Thymus (tissue), 14 donors: ENCODE measurements at places on chromosomes 13 and 19.

GRCh38 chr19:23914402-23915286 lies at the start of gene ZNF726:
ZNF726 (plus strand) TSS chr19:23914886; CDS start chr19:23914995, 109 bp downstream.
- peak; percentile 88 for DNase-seq
- no peaks in the 10 kb centered on the region for H3K27me3 ChIP-seq
- H3K4me1 ChIP-seq = no peaks in the 10 kb centered on the region
- H3K4me3 ChIP-seq = peak within 1 kb of the TSS; percentile 77

DNA sequence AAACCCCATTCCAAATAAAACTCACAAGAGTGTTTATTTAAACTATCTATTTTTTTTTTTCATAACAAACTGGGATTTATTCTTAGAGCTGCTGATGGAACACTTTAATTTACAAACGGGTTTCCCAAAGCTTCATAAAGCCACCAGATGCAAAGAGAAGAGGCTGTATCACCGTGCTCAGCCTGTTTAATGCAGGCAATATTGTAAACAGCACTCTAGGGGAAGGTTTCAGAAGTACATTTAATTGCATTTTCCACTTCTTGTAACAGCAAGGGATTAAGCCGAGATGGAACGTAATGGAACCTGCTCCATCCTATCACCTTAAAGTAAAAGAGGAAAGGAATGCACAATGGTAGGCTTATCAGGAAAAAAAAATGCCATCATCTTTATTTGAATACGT lies 550.6 kb upstream of the ARGLU1 start:
- no peaks in the 10 kb centered on the region for H3K36me3 ChIP-seq
- H3K4me1 ChIP-seq = no peaks in the 10 kb centered on the region
- no peak overlapping the region for H3K27ac ChIP-seq
- no peaks in the 10 kb centered on the region for H3K27me3 ChIP-seq

DNA sequence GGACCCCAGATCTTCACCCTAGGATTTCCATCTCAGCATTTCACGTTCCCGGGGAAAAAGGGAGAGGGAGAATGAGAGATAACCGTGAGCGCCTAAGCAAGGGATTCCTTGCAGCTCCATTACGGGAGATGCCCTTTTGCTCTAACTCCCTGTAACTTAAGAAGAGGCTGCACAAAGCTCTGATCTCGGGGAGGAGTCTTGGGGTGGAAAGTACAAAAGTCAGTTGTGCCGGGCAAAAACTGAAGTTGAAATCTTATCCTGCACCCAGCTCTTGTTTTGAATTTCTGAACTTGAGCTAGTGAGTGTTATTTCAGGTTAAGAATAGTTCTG lies 256.4 kb upstream of the SOX21 start:
- H3K4me1 ChIP-seq = no peaks in the 10 kb centered on the region
- no peak for DNase-seq
- H3K4me3 ChIP-seq = no peak overlapping the region
- H3K36me3 ChIP-seq = no peaks in the 10 kb centered on the region
- peaks cover 35% of the 10 kb centered on the region for H3K27me3 ChIP-seq
- H3K27ac ChIP-seq = no peak overlapping the region

- DNase-seq = peak; percentile 55
- H3K27me3 ChIP-seq = peaks cover 9% of the 10 kb centered on the region
- no peak overlapping the region for H3K27ac ChIP-seq
These were observed 15.3 kb upstream of the MAP1S start for GRCh38 chr19:17703824-17704463.

GRCh38 chr13:32284927-32285632 lies 30.1 kb downstream of the ZAR1L start:
- H3K27me3 ChIP-seq = no peaks in the 10 kb centered on the region
- H3K4me3 ChIP-seq = no peak overlapping the region
- no peak overlapping the region for H3K27ac ChIP-seq
- DNase-seq = no peak
- H3K4me1 ChIP-seq = no peaks in the 10 kb centered on the region
- H3K36me3 ChIP-seq = no peaks in the 10 kb centered on the region

- H3K4me1 ChIP-seq = no peaks in the 10 kb centered on the region
- no peak overlapping the region for H3K4me3 ChIP-seq
- no peak for DNase-seq
- no peaks in the 10 kb centered on the region for H3K27me3 ChIP-seq
- no peak overlapping the region for H3K27ac ChIP-seq
These were observed 196.5 kb downstream of the TEX29 start for GRCh38 chr13:111516712-111517640.

DNA sequence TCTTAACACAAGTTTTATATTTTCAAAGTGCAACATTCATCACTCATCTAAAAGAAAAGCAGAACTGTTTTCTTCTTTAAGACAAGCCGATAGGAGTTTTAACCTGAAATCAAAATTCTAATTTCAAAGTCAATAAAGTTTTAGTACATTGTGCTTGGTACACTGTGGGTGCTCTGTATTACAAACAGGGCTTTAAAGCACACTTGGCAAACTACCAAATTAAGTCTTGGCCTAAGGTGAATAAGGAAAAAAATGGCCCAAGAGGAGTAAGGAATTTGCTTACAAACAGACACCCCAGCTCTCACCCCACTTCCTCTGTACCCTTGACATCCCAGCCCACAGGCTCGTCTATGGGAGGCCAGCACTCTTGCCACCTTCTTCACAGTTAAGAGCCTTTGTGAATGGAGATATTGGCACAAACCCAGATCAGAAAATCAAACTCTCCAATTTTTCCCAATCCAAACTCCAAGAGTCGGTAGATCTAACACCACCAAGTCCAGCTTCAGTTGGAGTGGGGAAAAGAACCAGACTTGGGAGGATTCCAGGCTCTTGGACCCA lies 66.0 kb downstream of the ABCC4 start:
- H3K27ac ChIP-seq = peak overlapping the region; percentile 66
- no peaks in the 10 kb centered on the region for H3K36me3 ChIP-seq
- peak overlapping the region; percentile 5 for H3K4me3 ChIP-seq
- no peaks in the 10 kb centered on the region for H3K27me3 ChIP-seq
- no peak for DNase-seq

GRCh38 chr19:6232601-6233055 lies 47.1 kb downstream of the MLLT1 start:
- no peak for DNase-seq
- peaks cover 13% of the 10 kb centered on the region for H3K36me3 ChIP-seq
- H3K4me3 ChIP-seq = no peak overlapping the region
- peaks cover 37% of the 10 kb centered on the region for H3K4me1 ChIP-seq
- no peak overlapping the region for H3K27ac ChIP-seq
- H3K27me3 ChIP-seq = no peaks in the 10 kb centered on the region

DNA sequence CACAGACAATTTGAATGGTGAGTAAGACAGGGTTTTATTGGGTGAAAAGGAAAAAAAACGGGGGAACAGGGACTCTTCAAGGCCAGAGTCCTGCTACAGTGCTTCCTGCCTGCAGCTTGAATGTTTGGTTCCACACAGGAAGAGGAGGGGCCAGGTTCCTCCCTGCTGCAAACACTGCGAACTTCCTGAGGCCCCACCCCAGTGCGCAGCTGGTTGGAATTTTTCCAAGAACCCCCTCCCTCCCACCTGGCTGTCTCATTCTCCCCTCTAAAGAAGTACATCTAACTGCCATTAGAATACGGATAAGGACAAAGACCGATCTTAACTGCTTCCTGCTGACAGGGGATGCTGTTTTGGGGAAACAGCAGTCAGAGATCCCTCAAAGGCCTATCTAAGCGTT lies 184.9 kb downstream of the GGACT start:
- H3K36me3 ChIP-seq = no peaks in the 10 kb centered on the region
- H3K4me3 ChIP-seq = no peak overlapping the region
- H3K27ac ChIP-seq = no peak overlapping the region
- H3K4me1 ChIP-seq = no peaks in the 10 kb centered on the region
- H3K27me3 ChIP-seq = no peaks in the 10 kb centered on the region

DNA sequence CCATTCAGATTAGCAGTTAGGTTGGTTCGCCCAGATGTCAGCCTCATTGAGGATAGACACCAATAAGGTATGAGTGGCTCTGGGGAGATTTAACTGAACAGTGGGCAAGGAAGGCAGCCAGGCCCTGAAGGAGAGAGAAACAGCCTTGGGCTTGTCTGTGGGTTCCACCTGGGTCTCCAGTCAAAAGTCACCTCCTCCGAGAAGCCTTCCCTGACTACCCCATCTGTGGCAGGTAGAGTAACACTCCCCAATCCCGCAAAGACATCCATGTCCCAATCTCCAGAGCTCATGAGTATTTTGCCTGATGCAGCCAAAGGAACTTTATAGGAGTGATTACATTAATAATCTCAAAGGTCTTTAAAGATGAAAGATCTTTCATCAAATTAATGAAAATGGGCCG lies 8.0 kb upstream of the YJU2 start:
- no peaks in the 10 kb centered on the region for H3K4me1 ChIP-seq
- no peaks in the 10 kb centered on the region for H3K36me3 ChIP-seq
- DNase-seq = no peak
- H3K4me3 ChIP-seq = no peak overlapping the region
- H3K27me3 ChIP-seq = peaks cover 4% of the 10 kb centered on the region

DNA sequence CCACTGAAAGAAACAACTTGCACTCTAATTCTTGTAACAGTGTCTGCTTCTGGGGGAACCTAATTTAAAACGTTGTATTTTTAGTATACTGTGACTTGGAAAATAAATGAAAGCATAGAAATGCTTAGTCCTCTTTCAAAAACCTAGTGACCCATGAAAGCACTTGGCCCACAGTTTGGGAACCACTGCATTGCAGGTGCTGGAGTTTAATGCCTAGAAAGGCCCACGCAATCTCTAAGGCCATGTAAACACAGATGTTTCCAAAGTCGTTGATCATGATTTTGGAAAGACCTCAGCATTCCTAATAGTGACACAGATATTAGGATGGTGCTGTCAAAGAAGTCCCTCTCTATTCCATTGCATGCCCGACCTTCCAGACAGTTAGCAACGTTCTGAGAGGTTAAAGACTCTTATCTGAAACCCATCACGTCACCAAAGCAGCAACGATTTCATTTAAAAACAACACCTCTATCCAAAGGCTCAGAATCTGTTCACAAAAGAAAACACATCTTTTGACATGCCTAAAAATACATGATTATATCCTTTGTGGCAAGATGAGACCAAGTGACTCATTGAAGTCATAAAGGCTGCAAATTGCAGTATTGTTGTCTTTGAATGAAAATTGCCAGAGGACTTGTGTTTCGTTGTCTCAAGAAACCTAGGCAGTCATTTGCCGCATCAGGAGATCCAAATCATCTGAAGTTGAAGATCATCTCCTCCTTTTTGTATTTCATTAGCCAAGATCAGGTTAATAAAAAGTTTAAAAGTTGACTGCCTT lies 328.0 kb upstream of the ZNF507 start:
- no peaks in the 10 kb centered on the region for H3K4me1 ChIP-seq
- no peak for DNase-seq
- H3K4me3 ChIP-seq = no peak overlapping the region
- H3K27ac ChIP-seq = no peak overlapping the region
- H3K27me3 ChIP-seq = no peaks in the 10 kb centered on the region

GRCh38 chr13:43942286-43942685 lies 62.6 kb downstream of the LACC1 start:
- no peaks in the 10 kb centered on the region for H3K4me1 ChIP-seq
- H3K27ac ChIP-seq = no peak overlapping the region
- no peaks in the 10 kb centered on the region for H3K27me3 ChIP-seq
- no peak for DNase-seq
- no peaks in the 10 kb centered on the region for H3K36me3 ChIP-seq

- H3K36me3 ChIP-seq = peaks cover 71% of the 10 kb centered on the region
- H3K27ac ChIP-seq = no peak overlapping the region
- DNase-seq = no peak
- H3K27me3 ChIP-seq = no peaks in the 10 kb centered on the region
- H3K4me1 ChIP-seq = no peaks in the 10 kb centered on the region
- no peak overlapping the region for H3K4me3 ChIP-seq
These were observed 33.1 kb upstream of the CACTIN start for GRCh38 chr19:3659746-3660112.

- H3K27ac ChIP-seq = no peak overlapping the region
- no peaks in the 10 kb centered on the region for H3K27me3 ChIP-seq
- peaks cover 6% of the 10 kb centered on the region for H3K36me3 ChIP-seq
- H3K4me1 ChIP-seq = no peaks in the 10 kb centered on the region
- DNase-seq = no peak
- H3K4me3 ChIP-seq = no peak overlapping the region
These were observed 91.4 kb downstream of the ATP11A start for GRCh38 chr13:112781287-112781686.

- H3K27me3 ChIP-seq = no peaks in the 10 kb centered on the region
- no peaks in the 10 kb centered on the region for H3K36me3 ChIP-seq
- H3K4me3 ChIP-seq = no peak overlapping the region
- no peaks in the 10 kb centered on the region for H3K4me1 ChIP-seq
- no peak overlapping the region for H3K27ac ChIP-seq
These were observed 144.2 kb upstream of the ZNF91 start for GRCh38 chr19:23539499-23539898.

- no peak overlapping the region for H3K4me3 ChIP-seq
- H3K27ac ChIP-seq = no peak overlapping the region
- H3K27me3 ChIP-seq = no peaks in the 10 kb centered on the region
- H3K4me1 ChIP-seq = peaks cover 17% of the 10 kb centered on the region
These were observed 4.5 kb upstream of the PRKD2 start for GRCh38 chr19:46721269-46722003.

DNA sequence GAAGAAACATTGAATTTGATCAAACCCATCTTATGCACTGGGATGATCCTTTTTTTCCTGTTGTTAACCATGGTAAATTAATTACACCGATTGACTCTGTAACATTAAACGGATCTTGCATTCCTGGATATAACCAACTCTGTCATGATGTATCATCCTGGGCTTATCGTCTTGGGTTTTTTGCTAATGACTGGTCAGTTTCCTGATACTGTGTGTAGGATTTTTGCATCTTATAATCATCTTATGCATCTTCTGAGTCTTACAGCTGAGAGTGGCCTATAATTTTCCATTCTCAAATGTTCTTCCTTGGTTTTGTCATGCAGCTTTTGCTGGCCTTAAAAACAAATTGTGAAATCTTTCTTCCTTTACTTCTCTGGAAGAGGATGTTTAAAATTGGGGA lies 12.8 kb downstream of the DCUN1D2 start:
- no peak overlapping the region for H3K4me3 ChIP-seq
- H3K4me1 ChIP-seq = no peaks in the 10 kb centered on the region
- no peak overlapping the region for H3K27ac ChIP-seq
- DNase-seq = no peak
- peaks cover 32% of the 10 kb centered on the region for H3K36me3 ChIP-seq

- H3K27me3 ChIP-seq = no peaks in the 10 kb centered on the region
- no peaks in the 10 kb centered on the region for H3K4me1 ChIP-seq
- no peak overlapping the region for H3K4me3 ChIP-seq
- H3K27ac ChIP-seq = no peak overlapping the region
- no peak for DNase-seq
These were observed 72.2 kb downstream of the DHRS12 start for GRCh38 chr13:51731759-51732158.

DNA sequence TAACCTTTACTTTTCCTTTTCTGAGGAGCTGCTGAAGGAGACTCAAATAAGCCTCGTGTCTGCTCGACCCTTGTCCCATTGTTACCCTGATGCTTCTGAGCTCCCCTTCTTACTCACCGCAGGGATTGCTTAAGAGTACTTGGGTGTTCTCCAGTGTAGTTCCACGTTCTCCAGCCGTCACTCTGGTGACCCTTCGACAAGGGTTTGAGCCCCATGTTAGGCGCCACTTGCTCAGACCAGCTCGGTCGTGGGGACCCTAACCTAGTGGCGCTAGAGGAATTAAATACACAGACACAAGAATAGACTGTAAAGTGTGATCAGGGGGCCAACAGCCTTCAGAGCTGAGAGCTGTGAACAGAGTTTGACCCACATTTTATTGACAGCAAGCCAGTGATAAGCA lies 10.3 kb downstream of the ZNF480 start:
- DNase-seq = no peak
- no peak overlapping the region for H3K27ac ChIP-seq
- H3K27me3 ChIP-seq = no peaks in the 10 kb centered on the region
- H3K4me3 ChIP-seq = no peak overlapping the region

- H3K27me3 ChIP-seq = no peaks in the 10 kb centered on the region
- peaks cover 12% of the 10 kb centered on the region for H3K36me3 ChIP-seq
- no peak overlapping the region for H3K4me3 ChIP-seq
These were observed 41.2 kb downstream of the BRD4 start for GRCh38 chr19:15291089-15291488.
